ENCODE measurements at places on chromosomes 4 and X. TPM values are rescaled to one million over a fixed set of nuclear protein-coding genes. Genes with fewer than 3 reads are reported as not detected.

The NUP62CL gene
- not detected for total RNA-seq

DNA sequence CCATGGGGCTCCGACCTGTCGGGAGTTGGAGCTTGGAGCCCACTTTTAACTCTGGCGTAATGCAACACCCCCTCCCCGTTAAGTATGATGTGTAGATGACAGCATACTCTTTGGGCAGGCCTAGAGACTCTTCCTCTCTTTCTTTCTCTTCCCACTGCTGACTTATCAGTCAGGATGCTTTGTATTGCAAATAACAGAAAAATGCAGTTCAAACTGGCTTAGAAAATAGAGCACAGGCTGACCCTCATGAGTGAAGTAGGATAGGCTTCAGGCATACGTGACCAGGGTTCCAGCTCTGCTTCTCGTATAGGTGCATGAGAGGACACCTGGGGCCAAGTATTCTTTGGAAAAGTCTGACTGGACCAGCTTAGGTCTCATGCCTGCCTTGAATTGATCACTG, 23.3 kb upstream of the RNF4 start:
- H3K27me3 ChIP-seq = peaks cover 4% of the 10 kb centered on the region
- H3K36me3 ChIP-seq = no peaks in the 10 kb centered on the region
- no peaks in the 10 kb centered on the region for H3K4me1 ChIP-seq
- H3K27ac ChIP-seq = no peak overlapping the region
- H3K4me3 ChIP-seq = no peak overlapping the region

- DNase-seq = no peak
- H3K36me3 ChIP-seq = peaks cover 3% of the 10 kb centered on the region
- no peak overlapping the region for H3K27ac ChIP-seq
- H3K27me3 ChIP-seq = no peaks in the 10 kb centered on the region
Observed at GRCh38 chrX:55149242-55149641, 60.4 kb downstream of the PAGE2 start.

DNA sequence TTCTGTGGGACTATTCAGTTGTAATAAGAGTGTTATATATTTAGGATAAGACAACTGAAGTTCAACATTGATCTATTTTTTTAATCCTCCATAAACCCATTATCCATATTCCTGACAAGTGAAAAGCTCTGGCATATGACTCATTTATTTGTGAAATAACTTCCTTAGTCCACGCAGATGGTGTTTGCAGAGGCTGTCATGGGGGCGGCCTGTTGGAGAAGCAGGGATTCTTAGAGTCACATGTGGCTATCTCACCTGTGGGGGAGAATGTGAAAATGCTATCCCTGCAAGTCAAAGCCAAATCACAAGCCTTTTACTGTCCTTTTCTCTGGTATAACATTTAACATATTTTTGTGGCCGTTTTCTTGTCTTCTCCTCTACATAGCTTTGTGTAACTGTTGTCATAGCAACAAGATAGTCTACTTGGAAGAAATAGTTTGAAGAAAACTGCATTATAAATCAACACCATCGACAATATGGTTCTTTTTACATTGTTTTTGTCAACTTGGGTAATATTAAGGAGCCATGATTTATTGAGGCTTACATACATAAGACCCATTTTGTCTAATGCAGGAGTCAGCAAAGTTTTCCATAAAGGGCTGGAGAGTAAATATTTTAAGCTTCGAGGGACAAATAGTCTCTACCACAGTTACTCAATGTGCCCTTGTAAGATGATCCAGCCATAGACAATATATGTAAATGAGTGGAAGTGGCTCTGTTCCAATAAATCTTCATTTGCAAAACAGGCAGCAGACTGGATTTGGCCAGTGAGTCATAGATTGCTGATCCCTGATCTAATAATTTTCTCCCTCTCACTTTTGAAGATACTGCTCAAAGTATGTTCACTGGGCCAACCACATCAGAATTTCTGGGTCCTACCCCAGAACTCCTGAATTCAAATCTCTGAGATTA, 395.0 kb downstream of the DTHD1 start:
- H3K4me1 ChIP-seq = no peaks in the 10 kb centered on the region
- H3K36me3 ChIP-seq = no peaks in the 10 kb centered on the region
- no peak overlapping the region for H3K27ac ChIP-seq
- DNase-seq = no peak
- no peak overlapping the region for H3K4me3 ChIP-seq
- H3K27me3 ChIP-seq = no peaks in the 10 kb centered on the region

The KCTD8 gene
- 0.91 TPM for total RNA-seq

The CT45A9 gene
- not detected for total RNA-seq

The MAGEA11 gene
- not detected for total RNA-seq

DNA sequence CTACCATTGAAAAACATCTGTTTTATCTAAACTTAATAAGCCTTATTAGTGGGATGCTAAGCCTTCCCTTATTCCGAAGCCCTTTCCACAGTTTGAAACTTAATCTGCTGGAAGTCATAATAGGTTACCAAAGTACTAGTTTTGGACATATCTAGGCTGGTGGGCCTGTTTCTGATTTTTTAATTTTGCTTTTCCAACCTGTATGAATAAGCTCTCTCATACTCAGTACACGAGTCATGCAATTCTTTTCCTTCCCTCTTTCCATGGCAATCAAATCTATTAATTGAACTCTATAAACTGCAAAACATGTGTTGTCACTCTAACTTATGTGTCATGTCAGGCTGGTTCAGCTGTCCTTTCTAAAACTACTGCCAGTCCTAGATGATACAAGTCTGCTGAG, 91.0 kb downstream of the AMMECR1 start:
- no peak for DNase-seq
- no peaks in the 10 kb centered on the region for H3K4me1 ChIP-seq
- H3K4me3 ChIP-seq = no peak overlapping the region
- H3K27ac ChIP-seq = no peak overlapping the region

DNA sequence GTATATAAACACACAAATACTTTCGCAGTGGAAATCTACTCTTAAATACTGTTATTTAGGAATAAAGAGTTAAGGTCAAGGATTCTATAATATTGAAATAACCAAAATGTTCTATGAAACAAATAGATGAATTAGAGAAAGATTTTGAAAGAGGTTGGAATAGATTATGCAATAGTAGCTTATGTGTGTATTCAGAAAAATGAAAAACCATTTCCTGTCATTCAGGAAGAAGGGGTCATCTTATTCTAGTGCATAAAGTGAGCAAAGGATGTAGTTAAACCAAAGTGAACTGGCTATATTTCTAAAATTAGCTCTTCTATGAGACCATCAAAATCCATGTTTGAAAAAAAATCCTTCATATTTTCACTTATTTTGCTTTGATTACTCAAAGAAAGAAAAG, 30.0 kb upstream of the MYOZ2 start:
- H3K4me1 ChIP-seq = peaks cover 34% of the 10 kb centered on the region
- H3K27ac ChIP-seq = peak overlapping the region; percentile 6
- H3K36me3 ChIP-seq = no peaks in the 10 kb centered on the region

DNA sequence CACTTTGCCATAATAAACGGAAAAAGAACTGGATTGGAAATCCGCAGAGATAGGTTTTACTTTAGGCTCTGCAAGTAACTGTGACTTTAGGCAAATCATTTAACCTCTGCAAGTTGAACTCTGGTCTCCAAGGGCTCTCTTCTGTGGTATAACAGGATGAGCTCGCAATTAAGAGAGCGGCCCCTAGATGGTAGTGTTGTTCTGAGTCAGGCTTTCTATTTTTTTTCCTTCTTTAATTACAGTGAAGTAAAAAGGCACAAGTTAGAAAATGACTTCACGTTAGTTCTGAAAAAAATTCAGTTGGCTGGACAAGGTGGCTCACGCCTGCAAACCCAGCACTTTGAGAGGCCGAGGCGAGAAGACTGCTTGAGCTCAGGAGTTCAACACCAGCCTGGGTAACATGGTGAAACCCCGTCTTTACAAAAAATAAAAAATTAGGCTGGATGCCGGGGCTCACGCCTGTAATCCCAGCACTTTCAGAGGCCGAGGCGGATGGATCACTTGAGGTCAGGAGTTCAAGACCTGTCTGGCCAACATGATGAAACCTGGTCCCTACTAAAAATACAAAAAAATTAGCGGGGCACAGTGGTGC, 18.0 kb downstream of the RPS3A start:
- peaks cover 13% of the 10 kb centered on the region for H3K4me1 ChIP-seq
- H3K27me3 ChIP-seq = no peaks in the 10 kb centered on the region
- H3K36me3 ChIP-seq = peaks cover 32% of the 10 kb centered on the region
- H3K4me3 ChIP-seq = no peak overlapping the region
- peak overlapping the region; percentile 34 for H3K27ac ChIP-seq

DNA sequence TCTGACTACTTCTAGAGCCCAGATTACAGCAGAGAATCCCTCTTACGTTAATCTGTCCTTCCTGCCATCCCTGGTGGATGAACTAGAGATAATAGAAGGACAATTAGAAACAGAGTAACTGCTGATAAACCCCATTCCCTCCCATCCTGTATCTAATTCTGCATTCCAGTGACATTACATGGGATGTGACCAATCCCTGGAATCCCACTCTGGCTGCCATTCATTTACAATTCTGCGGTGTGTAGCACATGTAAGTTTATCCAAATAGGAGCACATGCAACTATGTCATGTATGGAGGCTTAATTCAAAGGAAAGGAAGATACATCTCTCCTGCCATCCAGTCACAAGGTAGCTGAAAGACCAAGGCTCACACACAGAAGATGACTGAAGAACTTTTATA, 339.5 kb downstream of the GPAT3 start:
- DNase-seq = no peak
- no peaks in the 10 kb centered on the region for H3K36me3 ChIP-seq
- H3K27ac ChIP-seq = no peak overlapping the region
- no peaks in the 10 kb centered on the region for H3K4me1 ChIP-seq
- H3K27me3 ChIP-seq = no peaks in the 10 kb centered on the region

The ABCG2 gene
- 0.83 TPM for total RNA-seq

- no peaks in the 10 kb centered on the region for H3K36me3 ChIP-seq
- H3K27ac ChIP-seq = no peak overlapping the region
- H3K4me1 ChIP-seq = no peaks in the 10 kb centered on the region
- no peaks in the 10 kb centered on the region for H3K27me3 ChIP-seq
- DNase-seq = no peak
- no peak overlapping the region for H3K4me3 ChIP-seq
Observed at GRCh38 chr4:78024085-78024484, 33.0 kb upstream of the FRAS1 start.

DNA sequence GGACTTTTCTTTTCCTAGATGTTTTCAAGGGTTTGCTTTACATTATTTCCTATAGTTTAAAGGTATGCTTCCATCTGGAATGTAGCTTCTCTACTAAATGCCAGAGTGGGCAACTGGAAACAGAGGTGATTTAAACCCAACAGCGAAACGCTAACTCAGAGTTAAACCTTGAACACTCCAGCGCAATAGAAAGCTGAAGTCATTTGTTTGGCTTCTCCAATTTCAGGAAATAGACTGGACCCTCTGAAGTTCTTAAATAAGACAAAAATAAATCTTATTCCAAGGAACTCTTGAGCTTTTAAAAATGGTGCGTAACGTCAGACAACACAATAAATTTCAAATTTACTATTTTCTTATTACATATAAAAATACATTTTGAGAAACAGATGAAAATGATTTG, 1560.0 kb upstream of the TENM3 start:
- H3K4me3 ChIP-seq = no peak overlapping the region
- no peaks in the 10 kb centered on the region for H3K4me1 ChIP-seq
- no peaks in the 10 kb centered on the region for H3K36me3 ChIP-seq
- no peaks in the 10 kb centered on the region for H3K27me3 ChIP-seq
- H3K27ac ChIP-seq = no peak overlapping the region
- DNase-seq = no peak

GRCh38 chrX:39679497-39680157, 418.1 kb downstream of the BCOR start:
- no peak overlapping the region for H3K4me3 ChIP-seq
- no peaks in the 10 kb centered on the region for H3K36me3 ChIP-seq
- DNase-seq = no peak
- H3K4me1 ChIP-seq = no peaks in the 10 kb centered on the region
- no peaks in the 10 kb centered on the region for H3K27me3 ChIP-seq

GRCh38 chr4:120816296-120816965, 106.1 kb downstream of the PRDM5 start:
- H3K36me3 ChIP-seq = no peaks in the 10 kb centered on the region
- H3K27me3 ChIP-seq = no peaks in the 10 kb centered on the region
- no peak for DNase-seq
- no peaks in the 10 kb centered on the region for H3K4me1 ChIP-seq

GRCh38 chr4:81472281-81473182, 825 bp upstream of the RASGEF1B start:
- H3K27me3 ChIP-seq = no peaks in the 10 kb centered on the region
- no peak for DNase-seq
- peak overlapping the region; percentile 86 for H3K4me3 ChIP-seq

The RP2 gene
- 7.2 TPM for total RNA-seq

GRCh38 chr4:168633496-168633895, 136.6 kb downstream of the PALLD start:
- no peak overlapping the region for H3K27ac ChIP-seq
- H3K4me3 ChIP-seq = peak overlapping the region; percentile 74
- no peaks in the 10 kb centered on the region for H3K27me3 ChIP-seq
- DNase-seq = no peak

GRCh38 chr4:112881842-112882241, 167.6 kb upstream of the ANK2 start:
- no peaks in the 10 kb centered on the region for H3K27me3 ChIP-seq
- DNase-seq = no peak
- H3K27ac ChIP-seq = no peak overlapping the region
- H3K36me3 ChIP-seq = no peaks in the 10 kb centered on the region
- H3K4me1 ChIP-seq = peaks cover 3% of the 10 kb centered on the region

The CLCN5 gene
- total RNA-seq = 3.0 TPM

DNA sequence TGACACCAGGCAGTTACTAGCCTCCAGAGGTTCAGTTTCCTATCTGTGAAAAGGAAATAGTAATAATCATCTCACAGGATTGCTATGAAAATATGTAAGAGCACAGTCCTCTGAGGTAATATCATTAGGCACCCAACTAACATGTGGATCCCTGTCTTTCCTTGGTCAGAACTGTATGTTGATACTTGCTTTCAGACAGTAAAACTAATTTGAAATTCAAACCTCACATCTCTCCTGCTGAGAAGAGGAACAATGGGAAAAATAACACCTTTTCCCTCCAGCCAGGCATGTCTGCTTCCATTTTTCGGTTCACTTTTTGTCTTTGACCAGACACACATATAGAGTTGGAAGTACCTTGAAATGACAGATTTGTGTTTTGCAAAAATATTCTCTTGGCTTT, 262.7 kb downstream of the IL15 start:
- H3K4me3 ChIP-seq = no peak overlapping the region
- H3K4me1 ChIP-seq = no peaks in the 10 kb centered on the region
- DNase-seq = no peak
